ENCODE measurements at places on chromosomes 3 and 15.

GRCh38 chr3:135007607-135008006, 212.5 kb downstream of the EPHB1 start:
- no peak for DNase-seq

DNA sequence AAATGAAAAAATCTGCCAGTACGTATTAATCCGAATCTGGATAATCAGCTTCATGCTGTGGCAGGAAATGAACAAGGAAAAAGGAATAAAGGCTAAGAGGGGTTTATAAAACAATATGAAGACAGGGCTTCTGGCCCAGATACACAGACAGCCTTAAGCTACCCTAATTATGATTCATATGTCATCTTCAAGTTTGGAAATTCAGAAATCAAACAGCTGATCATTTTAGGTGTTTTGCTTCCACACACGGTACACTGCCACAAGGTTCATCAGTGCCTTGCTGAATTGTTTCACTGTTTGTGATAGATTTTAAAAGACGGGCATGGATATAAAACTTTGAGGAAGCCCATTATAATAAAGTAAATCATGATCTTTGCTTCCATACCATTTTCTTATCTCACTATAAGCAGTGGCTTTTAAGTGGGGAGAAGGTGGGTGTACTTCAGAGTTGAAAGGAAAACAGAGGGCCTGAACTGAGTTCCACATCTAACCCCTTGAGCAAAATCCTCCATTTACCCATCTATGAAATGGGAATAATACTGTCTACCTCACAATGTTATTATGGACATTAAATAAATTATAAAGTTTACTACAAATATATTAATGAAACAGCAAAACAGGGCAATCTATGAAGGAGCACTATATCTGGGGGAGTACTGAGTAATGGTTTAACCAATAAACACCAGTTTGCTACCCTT, 15.7 kb downstream of the GTPBP8 start:
- no peak for DNase-seq

DNA sequence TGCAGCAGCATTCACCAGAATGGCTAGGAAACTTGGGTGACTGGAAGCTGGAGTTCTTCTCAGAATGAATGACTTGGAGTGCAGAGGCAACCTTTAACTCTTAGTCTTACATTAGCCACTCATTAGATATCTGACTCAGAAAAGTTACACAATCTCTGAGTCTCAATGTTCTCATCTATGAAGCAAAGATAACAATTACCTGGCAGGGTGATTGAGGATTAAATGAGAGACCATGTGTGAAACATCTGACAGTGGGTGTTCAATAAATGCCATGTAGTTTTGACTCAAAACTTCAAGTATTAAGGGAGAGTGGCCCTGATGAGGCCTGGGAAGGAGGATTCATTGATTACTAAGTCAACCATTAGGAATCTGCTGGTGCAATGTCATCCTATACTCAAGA, 48.3 kb downstream of the MRPL3 start:
- no peak for DNase-seq

DNA sequence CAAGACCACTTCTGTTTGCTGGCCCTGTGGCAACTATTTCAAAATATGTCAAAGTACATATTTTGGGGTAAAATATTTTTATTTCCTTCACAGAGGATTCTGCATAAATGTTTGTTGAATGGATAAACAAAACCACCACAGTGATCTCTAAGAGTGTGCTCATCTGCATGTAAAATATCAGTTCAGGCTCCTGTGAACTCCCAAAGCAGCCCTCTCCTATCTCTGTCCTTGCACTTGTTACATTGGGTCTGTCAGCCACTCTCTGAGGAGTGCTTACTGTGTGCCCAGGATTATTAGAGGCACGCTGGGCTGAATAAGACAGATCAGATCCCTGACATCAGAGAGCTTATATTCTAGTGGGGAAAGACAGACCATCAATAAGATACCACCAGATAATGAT, 27.1 kb downstream of the IQCH start:
- DNase-seq, result no peak

DNA sequence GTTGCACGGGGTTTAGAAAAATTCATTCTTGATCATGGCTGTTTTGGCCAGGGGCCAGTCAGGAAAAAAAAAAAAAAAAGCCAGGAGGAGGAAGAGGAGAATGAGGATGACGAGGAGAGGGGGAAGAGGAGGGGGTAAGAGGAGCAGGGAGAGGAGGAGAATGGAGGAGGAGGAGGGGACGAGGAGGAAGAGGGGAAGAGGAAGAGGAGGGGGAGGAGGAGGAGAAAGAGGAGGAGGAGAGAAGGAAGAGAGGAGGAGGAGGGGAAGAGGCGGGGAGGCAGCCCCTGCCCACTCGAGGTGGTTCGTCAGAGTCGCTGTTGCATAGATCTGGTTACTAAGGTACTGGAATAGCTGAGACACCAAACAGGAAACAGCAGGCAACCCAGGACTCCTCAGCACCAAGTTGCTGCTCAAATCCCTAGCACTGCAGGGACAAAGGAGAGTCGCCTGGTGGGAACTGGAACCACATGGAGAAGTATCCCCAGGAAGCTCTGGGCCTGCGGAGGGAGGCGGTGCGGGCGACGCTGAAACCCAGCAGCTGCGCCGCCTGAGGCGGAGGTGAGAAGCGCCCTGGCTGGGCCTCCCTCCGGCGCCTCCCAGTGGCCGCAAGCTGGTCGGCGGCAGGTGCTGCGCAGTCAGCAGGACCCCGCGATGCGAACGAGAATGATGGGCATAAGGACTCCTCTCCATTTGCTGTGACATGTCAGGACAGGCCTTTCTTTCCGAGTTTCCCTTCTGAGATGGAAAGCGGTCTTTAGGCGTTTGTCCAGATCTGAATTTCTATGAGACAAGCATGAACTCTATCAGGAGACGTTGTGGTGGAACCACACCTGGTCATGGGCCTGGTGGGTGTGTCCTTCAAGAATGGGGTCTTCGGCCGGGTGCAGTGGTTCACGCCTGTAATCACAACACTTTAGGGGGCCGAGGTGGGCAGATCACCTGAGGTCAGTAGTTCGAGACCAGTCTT, 17.5 kb downstream of the FAM240A start:
- DNase-seq, result peak; percentile 60

DNA sequence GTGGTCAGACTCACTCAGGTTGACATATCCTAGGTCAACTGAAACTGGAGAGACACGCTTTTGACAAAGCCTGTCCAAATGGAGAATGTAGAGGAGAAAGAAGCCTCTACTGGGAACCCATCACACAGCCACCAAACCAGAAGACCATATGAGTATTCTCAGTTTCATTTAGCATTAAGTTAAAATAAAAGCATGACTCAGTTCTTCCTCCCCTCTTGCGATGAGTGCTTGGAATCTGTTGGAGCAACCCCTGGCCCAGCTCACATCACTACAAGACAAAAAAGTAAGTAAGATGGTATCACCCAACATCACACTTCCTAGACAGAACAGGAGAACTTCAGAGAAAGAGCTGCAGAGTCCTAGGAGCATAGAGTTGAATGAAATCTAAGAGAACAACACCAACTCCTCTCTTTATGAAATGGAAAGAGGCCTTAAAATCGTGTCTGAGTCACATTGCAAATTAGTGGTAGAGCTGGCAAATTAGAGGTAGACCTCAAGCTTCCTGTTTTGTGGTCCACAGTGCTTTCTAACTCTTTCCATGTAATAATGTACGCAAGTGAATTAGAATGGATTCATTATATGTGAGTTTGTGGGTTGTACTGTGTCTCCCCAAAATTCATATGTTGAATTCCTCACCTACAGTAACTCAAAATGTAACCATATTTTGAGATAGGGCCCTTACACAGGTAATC, 51.2 kb downstream of the FGF12 start:
- DNase-seq, result no peak

GRCh38 chr3:54987719-54988118, 59.9 kb upstream of the LRTM1 start:
- no peak for DNase-seq
